Gastrocnemius medialis (tissue), 4 donors: ENCODE measurements at places on chromosomes 2 and 18. TPM values are rescaled to one million over a fixed set of nuclear protein-coding genes. Genes with fewer than 3 reads are reported as not detected.

Gene ANKRD53
- 0.44 TPM for total RNA-seq

Gene MAP3K19
- total RNA-seq: not detected

DNA sequence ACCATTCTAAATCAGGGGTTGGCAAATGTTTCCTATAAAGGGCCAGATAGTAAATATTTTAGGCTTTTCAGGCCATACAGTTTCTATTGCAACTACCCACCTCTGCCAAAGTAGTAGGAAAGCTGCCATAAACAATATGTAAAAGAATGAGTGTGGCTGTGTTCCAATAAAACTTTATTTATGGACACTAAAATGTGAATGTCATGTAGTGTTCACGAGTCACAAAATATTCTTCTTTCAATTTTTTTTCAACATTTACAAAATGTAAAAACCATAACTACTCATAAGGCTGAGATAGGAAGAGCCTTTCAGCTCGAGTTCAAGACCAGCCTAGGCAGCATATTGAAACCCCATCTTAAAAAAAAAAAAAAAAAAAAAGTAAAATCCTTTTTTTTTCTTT, 13.4 kb downstream of the KCNG3 start:
- no peak for DNase-seq

- no peak for DNase-seq
Measured at GRCh38 chr2:14930441-14930840, 297.9 kb downstream of the LRATD1 start.

DNA sequence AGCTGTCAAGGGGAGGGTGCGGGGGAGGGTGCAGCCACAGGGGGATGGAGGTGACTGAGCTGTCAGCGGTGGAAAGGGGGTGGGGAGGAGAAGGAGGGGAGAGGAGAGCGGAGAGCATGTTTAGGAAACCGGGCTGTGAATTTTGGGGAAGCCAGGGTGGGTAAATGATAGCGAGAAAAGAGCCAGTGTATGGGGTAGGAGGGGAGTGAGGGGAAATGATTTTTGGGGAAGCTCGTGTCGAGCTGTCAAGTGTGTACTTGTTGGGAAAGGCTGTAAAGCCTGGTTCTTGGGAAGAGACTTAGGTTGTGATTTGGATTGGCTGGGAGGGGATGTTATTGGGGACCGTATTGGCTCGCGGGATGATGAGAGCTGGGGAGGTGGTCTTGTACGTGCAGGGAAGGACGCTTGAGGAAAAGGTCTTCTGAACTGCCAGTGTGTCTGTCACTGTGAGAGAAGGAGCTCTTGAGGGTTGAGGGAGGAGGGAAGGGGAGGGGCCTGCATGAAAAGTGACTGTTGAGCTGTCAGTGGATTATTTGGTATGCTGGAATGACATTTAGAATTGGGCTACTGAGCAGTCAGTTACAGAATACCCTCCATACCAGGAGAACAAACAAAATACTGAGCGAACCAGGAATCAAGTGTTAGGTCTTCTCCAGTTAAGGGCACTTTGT, 1.0 kb downstream of the UBR3 start:
- DNase-seq: peak; percentile 59

DNA sequence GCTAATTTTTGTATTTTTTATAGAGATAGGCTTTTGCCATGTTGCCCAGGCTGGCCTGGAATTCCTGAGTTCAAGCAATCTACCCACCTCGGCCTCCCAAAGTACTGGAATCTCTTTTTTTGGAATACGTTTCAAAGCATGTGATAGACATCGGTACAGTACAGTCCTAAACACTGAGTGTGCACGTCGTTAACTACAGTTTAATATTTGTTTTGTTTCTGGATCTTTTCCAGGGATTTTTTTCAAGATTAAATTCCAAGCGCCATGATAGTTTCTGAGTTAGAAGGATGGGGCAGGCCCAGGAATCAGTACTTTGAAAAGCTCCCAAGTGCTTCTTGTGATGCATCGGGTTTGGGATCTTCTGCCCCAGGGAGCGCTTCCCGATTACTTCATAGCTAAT, 33.3 kb downstream of the NEDD4L start:
- DNase-seq: no peak
